M059J (cell line): ENCODE measurements at places on chromosomes 11 and 22.
A peak's percentile ranks its signal among the peaks of the same experiment; 100 is the strongest.

GRCh38 chr11:111960916-111961315 is 23.8 kb downstream of the DIXDC1 start:
- no peak for DNase-seq

GRCh38 chr11:86106916-86107315 is 38.0 kb upstream of the PICALM start:
- no peak for DNase-seq

DNA sequence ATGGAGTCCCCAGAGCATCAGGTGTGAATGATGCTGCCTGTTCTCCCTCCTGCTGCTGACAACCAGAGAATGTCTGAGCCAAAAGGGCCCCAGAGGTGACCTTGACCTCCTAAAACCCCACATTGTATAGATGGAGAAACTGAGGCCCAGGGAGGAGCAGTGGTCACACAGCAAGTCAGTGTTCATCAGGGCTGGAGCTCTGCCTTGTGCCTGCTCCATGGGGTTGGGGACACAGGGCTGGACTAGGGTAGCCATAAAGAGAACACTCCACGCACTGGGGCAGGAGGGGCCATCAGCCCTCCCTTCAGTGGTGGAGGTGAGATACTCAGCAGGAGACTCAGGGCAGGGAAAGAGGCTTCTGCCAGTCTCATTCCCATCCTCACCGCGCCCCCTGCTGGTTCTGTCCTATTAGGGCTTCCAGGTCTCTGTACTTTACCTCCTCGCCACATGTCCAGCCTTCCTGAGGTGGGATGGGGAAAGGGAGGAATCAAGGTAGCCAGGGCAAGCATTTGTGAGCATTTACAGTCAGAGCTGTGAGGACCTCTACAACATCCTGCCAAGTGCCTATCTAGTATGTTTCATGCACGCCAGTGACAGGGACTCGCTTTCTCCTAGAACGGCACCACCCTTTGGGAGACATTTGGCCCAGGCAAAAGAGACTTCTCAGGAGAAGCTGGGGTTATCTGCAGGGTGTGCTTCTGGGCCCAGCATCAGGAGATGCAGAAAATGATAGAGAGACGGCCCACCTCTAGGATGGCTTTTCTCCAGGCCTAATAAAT is 43.2 kb downstream of the NEU3 start:
- peak; percentile 68 for DNase-seq

DNA sequence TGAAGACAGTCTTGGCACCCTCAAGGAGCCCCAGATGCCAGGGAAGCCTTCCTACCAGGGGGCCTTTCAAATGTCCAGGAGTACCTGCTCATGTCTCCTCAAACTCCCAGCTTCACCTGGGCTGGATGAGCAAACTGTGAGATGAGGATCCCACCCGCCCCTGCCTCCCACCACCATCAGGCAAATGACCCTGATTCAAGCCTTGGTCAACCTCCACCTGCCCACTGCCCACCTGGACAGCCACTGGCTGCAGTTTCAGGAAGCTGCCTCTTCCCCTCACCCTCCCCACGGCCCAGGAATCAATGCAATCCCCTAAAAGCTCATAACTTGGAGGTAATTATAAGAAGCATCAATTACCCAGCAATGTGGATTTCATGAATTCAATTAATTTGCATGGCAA is 122.7 kb downstream of the BUD13 start:
- no peak for DNase-seq

- DNase-seq, result no peak
These were observed 7.4 kb downstream of the IGLL5 start for GRCh38 chr22:22894740-22895731.

GRCh38 chr11:12238420-12238819 is 128.0 kb downstream of the MICAL2 start:
- DNase-seq, result no peak

- DNase-seq, result peak; percentile 47
These were observed 139.1 kb upstream of the BDNF start for GRCh38 chr11:27839226-27839913.

DNA sequence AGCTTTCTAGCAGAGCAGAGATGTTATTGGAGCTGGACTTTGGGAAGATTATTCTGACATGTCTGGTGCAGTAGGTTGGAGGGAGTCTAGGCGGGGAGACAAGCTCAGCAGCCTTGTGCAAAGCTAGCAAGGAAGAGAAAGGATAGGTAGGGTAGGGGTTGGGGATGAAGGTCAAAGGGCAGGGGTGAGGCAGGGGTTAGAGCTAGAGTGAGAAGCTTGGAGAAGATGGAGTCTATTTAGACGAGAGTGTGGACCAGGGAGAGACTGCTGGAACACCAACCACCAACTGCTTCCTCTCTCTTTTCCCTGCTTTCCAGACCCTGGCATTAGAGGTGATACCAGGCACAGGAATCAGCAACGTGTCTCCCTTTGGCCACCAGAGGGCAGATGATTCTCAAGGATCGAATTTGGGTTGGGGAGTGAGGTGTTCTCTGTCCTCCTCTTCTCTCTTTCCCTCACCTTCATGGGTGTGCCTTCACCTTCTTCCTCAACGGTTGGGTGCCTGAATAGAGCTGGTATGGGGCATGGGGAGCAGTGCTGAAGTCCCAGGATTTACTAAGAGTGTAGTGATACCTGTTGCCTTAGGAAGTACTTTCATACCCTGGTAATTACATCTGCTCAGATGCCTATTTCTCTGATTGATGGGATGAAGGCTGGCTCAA is 1.8 kb upstream of the MARK2 start:
- peak; percentile 82 for DNase-seq

- DNase-seq, result no peak
These were observed 43.9 kb downstream of the FAT3 start for GRCh38 chr11:92268546-92268945.

GRCh38 chr22:19050117-19050516 is 72.1 kb downstream of the DGCR2 start:
- no peak for DNase-seq

DNA sequence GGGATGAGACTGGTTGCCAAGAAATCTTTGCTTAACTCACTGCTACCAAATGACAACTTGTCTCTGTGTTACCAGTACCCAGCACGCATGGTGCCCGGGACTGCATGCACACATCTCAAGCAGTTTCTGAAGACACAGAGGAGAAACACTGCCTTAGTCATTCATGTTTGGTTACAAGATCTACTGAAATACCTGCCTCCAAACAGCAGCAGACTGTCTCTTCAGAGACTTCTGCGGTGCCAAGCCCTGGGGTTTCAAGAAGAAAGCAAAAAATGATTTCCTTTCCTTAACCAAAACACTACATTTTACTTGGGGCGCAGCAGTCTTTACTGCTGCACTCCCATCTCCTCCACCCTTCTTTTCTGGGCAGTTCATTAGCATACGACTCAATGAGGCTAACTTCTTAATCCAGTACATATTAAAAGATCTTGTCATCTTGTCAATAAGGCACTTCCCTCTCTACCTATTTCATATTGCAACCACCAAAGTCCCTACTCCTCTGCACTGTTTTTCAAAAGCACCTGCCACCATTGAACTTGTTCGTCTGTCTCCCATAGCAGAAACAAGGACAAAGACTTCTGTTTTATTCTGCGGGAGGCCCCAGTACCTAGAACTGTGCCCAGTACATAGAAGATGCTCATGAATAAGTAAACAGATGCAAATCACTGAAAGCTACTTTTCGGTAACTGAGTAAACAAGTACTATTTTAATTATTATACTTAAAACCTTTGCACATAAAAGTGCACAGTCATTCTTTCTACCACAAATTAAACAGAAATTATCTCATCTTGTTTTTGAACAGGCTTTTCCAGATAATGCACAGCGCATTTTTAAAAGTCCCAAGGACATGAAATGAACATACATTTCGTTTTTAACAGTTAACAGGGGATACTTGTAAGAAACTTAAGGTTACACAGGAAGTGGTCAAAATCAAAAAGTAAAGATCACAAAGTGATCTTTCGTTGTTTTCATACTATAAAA is 4.0 kb downstream of the NAP1L4 start:
- no peak for DNase-seq

DNA sequence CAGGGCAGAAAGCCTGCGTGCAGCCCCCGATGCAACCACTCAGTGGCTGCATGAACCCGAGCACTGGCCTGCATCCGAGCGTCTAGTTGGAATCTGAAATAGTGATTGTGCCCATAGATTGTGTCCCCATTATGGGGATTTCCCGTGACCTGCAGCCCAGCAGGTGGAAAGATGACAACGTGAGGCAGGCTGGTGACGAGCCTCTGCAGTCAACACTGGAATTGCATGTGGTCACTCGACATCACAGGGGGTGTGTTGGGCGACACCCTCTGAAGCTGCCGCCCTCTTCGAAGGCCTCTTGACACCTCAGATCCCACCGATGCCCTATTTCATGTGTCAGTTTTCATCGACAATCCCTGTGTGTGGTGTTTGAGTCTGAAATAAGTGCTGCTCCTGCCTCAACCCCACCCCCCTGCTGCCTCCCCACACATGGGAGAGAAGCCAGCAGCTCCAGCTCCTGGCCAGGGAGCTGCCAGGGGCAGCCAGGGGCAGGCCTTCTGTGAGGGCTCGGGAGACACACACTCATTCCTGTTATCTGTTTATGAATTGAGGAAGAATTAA is 172.0 kb upstream of the B3GAT1 start:
- DNase-seq, result no peak

- peak; percentile 67 for DNase-seq
These were observed 7.3 kb downstream of the DDI1 start for GRCh38 chr11:104043678-104044239.

GRCh38 chr11:102798012-102798746 is at the start of gene MMP1:
MMP1 (minus strand) TSS chr11:102798160; CDS start chr11:102798092, 68 bp downstream.
- peak; percentile 75 for DNase-seq

DNA sequence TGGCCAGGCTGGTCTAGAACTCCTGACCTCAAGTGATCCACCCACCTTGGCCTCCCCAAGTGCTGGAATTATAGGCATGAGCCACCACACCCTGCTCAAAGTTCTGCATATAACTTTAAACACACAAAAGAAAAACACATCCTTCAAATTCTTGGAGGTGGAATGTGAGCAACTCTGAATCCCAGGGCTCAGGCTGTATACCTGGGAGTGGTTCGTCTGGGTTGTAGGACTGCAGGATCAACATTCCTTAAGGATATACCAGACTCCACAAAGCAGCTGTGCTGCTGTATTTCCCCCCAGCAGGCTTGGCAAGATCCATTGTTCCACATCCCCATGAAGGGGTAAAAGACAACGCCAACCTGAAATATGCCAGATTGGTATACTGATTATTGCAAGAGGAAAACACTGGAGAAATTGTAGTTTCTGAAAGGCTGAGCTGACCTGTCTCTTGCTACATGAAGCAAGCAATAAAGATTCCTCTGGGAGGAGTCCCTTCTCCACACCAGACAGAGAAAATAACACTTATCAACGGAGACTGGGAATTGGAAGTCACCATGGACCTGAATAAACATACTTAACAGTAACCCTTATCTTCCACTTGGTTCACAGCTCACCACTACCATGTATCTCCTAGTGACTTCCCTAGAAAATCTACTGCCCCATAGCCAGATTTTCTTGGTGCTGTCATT is 12.2 kb upstream of the RPS3 start:
- DNase-seq, result peak; percentile 33

DNA sequence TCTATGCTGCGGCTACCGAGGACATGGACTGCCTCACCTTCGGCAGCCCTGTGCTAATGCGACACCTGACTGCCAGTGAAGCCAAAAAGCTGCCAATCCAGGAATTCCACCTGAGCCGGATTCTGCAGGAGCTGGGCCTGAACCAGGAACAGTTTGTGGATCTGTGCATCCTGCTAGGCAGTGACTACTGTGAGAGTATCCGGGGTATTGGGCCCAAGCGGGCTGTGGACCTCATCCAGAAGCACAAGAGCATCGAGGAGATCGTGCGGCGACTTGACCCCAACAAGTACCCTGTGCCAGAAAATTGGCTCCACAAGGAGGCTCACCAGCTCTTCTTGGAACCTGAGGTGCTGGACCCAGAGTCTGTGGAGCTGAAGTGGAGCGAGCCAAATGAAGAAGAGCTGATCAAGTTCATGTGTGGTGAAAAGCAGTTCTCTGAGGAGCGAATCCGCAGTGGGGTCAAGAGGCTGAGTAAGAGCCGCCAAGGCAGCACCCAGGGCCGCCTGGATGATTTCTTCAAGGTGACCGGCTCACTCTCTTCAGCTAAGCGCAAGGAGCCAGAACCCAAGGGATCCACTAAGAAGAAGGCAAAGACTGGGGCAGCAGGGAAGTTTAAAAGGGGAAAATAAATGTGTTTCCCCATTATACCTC is 3.3 kb downstream of the FEN1 start:
- no peak for DNase-seq

DNA sequence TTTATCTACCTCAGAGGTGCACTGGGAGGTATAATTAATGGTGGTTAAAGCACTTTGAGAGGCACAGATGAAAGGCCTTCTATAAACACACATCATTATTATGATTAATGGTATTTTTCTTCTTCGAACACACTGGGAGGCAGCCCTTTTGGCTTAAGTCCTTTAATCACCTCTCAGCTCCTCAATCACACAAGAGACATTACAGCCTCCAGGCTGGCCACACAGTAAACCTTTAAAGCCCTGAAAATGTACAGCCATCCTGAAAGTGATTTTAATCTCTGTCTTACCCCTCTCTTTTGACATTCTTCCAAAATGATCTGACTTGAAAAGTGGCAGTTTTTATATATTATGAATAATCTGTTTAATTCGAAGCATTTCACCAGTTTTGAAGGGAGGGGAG is 54.3 kb upstream of the VSTM5 start:
- peak; percentile 51 for DNase-seq

GRCh38 chr22:37740455-37741311 is 43.8 kb downstream of the TRIOBP start:
- no peak for DNase-seq

DNA sequence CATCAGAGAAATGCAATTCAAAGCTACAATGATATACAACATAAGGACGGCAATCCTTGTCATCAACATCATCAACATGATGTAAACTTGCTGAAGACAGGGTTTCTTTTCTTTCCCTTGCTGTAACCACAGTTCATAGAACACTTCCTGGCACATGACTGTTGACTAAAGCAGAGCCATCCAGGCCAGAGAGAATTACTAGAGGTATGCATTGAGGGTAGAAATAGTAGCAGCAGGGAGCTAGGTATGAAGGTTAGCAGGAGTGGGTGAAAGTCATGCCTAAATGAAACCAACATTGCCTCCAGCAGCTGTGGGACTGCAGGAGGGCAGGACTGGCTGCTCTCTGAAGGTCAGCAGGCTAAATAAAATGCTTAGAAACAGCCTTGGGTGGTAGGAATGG is 103.7 kb downstream of the LRRC32 start:
- DNase-seq, result peak; percentile 31

GRCh38 chr11:91129596-91129995 is 906.7 kb upstream of the CHORDC1 start:
- DNase-seq, result no peak

- DNase-seq, result peak; percentile 79
These were observed 2.0 kb downstream of the FBLN1 start for GRCh38 chr22:45504373-45505341.

- DNase-seq, result peak; percentile 50
These were observed 67.6 kb upstream of the ARHGAP42 start for GRCh38 chr11:100619484-100619883.

GRCh38 chr11:19694796-19695345 is 17.8 kb upstream of the NAV2 start:
- no peak for DNase-seq

DNA sequence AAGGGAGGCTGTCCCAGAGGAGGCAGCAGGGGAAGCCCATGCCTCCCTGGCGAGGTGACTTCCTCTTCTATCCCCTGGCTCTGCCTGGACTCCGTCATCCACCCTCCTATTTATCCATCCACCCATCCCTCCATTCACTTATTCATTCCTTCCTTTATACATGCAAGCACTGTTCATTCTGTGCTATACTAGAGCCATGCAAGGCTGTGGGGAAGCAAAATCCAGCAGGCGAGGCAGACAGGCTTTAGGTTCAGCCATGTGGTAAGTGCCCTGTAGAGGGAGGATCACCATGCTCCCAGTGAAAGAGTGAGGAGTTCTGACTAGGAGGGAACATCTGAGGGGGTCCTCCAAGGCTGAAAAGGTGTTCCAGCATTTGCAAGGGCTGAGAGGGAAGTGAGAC is 1.2 kb upstream of the NAALADL1 start:
- no peak for DNase-seq
